ENCODE measurements at places on chromosomes 4 and X.

DNA sequence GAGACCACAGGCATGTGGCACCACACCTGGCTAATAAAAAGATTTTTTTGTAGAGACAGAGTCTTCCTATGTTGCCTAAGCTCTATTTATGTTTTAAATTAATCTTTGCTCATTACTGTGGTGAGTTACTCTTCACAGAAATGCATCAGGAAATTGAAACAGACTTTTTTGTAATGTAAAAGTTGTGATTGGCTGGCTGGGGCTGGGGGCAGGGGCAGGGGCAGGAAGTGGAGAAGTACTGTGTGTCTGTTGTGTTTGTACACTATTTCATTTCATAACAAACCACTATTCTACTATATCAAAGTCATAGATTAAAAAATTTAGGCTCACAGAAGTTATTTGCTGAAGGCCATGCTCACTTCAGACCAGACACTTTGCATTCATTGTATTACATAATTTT, 19.1 kb upstream of the ABRAXAS1 start:
- DNase-seq: no peak

GRCh38 chr4:86233681-86234080, 126.2 kb downstream of the MAPK10 start:
- DNase-seq: no peak

DNA sequence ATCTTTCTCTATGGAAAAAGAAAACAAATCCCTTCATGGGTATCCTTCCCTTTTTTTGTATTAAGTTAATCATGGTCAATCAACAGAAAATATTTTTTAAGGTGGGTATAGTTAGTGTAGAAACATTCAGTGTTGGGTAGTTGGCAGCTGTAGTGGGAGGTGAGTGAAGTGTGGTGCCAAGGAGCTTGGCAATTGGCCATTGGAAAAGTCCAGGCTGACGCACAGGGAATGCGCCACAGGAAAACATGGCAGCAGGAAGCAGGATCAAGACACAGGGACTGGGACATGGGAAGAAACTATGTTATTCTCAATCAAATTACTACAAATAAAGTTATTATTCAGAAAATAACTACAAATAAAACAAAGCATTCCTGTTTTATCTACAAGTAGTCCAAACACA, 20.0 kb downstream of the PALLD start:
- DNase-seq: no peak

DNA sequence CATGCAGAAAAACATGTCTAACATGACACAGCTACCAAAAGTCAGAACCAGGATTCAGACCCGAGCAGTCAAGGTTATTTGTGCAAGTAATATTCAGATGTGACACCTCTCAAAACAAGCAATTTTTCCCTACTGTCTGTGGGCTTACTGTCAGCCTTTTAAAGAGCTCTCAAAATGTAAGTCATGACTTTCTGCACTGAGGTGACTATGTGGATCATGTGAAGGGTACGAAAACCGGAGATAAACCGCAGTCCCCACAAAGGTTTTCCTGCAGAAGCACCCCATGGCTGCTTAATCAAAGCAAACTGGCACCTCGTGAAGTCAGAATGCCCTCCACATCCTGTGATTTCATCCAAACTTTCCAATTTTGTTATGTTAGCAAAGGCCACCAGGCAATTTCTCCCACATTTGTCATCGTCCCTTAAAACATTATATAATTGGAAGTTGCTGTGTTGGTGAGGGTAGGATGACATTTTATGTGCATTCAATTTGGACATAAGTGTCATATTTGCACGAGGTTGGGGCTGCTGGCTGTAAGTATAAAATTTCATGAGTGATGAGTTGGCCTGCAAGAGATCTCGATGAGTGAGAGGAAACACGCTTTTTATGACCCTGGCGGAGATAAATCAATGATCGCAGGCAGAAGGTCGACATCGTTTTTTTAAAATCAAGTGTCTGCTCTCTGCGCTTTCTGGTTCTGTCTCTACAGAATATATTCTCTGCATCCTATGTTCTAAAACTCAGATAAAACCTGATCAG, 161.2 kb downstream of the STK32B start:
- no peak for DNase-seq

- no peak for DNase-seq
These were observed 12.9 kb downstream of the NHSL2 start for GRCh38 chrX:71923516-71923915.

GRCh38 chr4:168654848-168655174, 158.0 kb downstream of the PALLD start:
- DNase-seq: no peak

Measured in HepG2 (cell line).